ENCODE measurements at places on chromosomes 7 and 10. TPM values are rescaled to one million over a fixed set of nuclear protein-coding genes. Genes with fewer than 3 reads are reported as not detected.

GRCh38 chr7:25305831-25306230 lies 77.5 kb upstream of the NPVF start:
- DNase-seq, result no peak

DNA sequence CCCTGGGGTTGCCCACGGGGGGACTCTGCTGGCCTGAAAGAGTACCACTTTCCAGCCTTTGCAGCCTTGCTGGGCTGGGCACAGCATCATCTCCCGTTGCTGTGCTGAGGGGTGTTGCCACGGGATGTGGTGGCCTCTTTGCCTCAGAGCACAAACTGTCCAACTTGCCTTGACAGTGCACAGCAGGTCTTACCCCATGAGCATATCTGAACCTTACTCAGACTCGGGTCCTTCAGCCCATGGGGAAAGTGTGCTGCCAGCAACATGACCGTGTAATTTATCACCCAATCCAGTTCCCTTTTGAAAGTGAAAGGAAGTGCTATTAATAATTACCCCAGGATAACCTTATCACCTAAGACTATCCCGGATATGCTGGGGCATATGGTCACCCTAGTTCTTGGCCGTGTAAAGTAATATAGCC lies 46.8 kb downstream of the TBXAS1 start:
- no peak for DNase-seq

Gene SPDYE1
- not detected for total RNA-seq

Gene OR6V1
- not detected for total RNA-seq

GRCh38 chr10:111873621-111874135 lies 309.9 kb downstream of the GPAM start:
- no peak for DNase-seq

DNA sequence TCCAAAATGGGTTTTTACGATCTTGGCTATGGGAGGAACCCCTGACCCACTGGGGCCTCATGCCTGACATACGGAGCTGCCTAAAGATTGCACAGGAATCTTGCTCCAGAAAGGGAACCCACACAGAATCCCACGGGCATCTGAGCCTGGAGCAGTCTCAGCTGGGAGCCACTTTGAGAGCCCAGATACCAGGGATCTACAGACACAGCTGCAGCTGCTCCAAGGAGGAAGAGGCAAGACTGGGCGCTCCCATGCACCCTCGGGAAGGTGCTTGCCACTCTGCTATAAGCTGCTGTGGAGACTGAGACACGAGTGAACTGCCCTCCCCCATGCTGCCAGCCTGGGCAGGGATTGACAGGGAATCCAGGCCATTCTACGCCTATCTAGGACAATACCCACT lies 202.5 kb downstream of the REEP3 start:
- no peak for DNase-seq

Gene PDE6C
- total RNA-seq, result not detected

GRCh38 chr10:117137911-117138642 lies at the start of gene VAX1:
Gene VAX1, minus strand, starts transcription at chr10:117138270. Its CDS starts 214 bp downstream, at chr10:117138056.
- DNase-seq, result no peak

- no peak for DNase-seq
Observed at GRCh38 chr7:2108501-2109250, 124.1 kb downstream of the MAD1L1 start.

DNA sequence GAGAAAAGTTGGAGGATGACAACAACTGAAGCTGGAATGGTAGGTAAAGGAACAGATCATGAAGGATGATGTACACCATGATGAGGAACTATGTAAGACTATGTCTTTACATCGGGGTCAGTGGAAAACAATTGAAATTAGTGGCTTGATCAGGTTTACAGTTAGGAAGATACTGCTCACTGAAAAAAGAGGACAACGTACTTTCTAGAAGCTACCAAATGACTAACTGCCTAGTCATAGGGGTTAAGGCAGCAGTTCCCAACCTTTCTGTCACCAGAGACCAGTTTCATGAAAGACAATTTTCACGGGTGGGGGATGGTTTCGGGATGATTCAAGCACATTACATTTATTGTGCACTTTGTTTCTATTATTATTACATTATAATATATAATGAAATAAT lies 91.6 kb upstream of the ANKRD1 start:
- DNase-seq, result no peak

DNA sequence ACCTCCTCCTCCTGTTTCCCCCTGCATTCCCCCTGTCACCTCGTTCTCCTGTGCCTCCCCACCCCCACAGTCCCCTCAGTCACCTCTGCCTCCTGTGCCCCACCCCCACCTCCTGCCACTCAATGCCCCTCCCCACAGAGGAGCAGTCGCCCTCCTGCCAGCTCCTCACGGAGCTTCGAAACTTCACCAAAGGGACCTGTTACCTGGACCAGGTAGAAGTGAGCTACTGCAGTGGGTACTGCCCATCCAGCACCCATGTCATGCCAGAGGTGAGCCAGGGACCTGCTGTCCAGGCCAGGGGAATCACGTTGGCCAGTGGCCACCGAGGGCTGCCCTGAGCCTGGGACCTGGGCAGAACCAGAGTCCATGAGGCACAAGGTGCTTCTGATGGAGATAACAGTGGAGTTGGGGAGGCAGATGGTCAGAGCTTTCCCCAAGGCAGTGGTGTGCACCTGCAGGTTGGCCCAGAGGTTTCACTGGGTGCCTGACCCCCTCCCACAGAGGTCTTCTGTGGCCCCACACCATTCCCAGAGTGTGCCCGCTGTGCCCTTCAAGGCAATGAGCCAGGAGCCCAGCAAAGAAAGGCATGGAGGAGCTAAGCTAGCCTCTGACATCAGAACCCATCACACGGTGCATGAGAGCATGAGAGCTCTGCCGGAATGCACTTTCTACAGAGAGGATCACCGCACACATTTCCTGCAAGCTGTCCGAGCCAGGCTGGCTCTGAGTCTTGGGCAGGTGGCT lies 7.0 kb upstream of the ZNF862 start:
- DNase-seq, result no peak

DNA sequence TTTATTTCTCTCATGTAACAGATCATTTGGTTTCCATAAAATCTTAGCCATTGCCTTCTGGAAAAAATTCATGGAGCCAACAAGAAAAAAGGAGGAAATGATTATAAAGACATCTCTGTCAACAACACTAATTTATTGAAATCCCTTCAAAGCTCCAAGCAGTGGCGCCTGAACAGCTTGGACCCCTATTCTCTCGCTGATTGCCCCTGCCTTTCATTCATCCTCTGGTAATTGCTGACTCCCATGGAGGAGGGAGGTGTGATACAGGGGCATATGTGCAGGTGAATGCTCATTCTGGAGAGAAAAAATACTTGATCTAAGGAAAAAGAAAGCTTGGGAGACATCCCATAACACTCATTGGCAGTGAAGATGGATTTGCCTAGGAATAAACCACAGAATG lies 345.5 kb downstream of the FGFR2 start:
- no peak for DNase-seq

DNA sequence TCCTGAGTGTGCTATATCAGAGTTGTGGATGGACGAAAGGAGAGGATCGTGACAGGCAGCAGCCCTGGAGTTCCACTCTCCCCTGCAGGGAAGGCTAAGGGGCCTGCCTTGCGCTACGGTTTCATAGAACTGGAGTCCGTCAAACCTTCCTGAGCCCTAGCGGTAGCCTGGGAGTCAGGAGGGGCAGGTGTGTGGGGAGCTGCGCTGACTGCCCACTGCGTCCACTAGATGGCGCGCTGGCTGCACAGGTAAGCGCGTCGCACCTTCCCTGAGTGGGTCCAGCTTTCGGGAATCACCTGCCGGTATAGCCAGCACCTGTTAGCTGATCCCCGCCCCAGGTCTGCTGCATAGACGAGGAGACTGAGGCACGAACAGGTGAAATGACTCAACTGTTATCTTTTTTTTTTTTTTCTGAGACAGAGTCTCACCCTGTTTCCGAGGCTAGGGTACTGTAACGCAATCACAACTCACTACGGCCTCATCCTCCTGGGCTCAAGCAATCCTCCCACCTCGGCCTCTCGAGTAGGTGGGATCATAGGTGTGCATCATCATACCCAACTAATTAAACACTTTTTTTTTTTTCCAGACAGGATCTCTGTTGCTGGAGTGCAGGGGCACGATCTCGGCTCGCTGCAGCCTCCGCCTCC lies 20.2 kb upstream of the BAIAP2L1 start:
- no peak for DNase-seq

DNA sequence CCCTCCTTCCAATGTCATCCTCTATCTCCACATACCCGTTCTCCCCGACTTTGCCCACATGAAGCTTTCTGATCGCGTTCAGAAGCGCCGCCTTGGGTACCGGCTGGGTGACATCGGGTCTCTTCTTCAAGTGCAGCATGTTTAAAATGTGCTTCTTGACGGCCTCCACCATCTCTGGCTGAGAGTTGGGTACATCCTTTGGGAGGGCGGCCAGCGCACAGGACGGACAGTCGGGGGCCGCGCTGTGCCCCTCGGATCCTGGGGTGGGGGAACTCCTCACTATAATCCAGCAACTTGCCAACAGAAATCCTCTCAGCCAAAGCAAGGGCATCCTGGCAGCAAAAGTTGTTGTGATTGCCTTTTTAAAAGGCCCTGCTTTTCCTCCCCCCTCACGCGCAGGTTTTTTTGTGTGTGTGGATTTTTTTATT lies 2.8 kb downstream of the INHBA start:
- no peak for DNase-seq

Gene TTYH3
- total RNA-seq, result 24.1 TPM

Gene NEUROD6
- not detected for total RNA-seq

- DNase-seq, result no peak
Observed at GRCh38 chr7:136194878-136195277, 217.7 kb upstream of the MTPN start.

DNA sequence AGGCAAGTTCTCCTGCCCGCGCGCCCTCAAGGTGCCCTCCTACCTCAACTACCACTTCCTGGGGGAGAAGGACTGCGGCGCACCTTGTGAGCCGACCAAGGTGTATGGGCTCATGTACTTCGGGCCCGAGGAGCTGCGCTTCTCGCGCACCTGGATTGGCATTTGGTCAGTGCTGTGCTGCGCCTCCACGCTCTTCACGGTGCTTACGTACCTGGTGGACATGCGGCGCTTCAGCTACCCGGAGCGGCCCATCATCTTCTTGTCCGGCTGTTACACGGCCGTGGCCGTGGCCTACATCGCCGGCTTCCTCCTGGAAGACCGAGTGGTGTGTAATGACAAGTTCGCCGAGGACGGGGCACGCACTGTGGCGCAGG lies 1.4 kb downstream of the FZD1 start:
- DNase-seq, result no peak

DNA sequence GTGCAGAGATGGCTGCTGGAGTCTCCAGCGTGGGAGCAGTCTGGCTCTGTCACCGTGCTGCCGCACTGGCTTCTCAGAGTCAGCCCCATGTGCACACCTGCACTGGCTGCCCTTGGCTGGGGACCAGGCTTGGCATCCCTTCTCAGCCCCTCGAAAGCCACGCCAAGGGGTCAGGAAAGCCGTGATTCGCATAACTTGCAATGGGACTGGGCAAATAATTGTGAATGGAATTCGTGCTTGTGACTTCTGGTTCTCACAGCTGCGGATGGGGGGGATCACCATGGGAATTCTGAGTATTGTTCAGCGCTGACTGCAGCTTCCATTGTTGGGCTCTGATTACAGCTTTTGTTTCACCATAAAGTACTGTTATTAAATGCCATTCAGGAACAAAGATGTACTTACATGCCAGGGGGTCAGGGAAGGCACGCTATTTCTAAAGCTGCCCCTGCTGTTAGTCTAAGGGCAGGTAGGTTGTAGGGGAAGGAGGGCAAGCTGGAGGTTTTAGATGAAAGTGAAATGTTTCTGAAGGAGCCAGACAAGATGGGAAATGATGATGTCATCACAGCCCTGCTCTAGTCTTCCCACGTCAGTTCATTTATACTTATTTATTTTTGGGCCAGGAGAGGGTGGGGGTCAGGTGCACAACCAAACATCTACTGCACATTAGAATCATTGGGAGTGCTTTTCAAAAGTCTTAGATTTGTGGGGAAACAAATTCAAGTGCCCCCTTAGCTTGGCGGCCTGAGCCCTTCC lies 5.8 kb upstream of the PLEKHA1 start:
- DNase-seq, result no peak

DNA sequence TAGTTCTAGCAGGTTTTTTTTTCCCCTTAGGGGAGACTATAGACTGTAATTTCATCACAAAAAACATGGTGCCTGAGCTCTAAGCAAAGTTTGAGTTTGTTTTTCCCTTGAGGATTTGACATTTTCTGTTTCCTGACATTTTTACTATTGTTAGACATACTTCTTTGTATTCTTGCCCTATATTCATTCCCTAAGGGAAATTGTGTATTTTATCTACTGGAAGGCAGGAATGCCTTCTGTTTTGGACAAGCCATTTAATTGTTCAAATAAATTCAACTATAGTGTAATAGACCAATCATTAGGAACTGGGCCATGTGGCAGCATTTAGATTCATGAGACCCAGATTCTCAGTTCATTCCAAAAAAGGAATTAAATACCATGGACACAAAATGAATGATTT lies 335.0 kb downstream of the EXOC4 start:
- DNase-seq, result no peak

GRCh38 chr7:44308596-44309270 lies 16.7 kb downstream of the CAMK2B start:
- peak; percentile 59 for DNase-seq

DNA sequence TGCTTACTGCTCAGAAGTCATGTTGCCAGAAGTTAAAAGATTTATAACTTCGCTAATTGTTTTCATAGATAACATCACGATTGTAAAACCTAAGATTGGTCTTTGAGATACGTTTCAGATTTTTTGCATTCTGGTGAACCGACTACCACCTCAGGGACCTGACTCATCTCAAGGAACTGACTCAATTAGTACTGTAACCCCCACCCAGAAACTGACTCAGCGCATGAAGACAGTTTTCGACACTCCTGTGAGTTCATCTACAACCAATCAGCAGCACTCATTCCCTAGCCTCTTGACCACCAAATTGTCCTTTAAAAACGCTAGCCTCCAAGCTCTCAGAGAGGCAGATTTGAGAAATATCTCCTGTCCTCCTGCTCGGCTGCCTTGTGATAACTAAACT lies 72.3 kb downstream of the ELMO1 start:
- DNase-seq, result no peak

DNA sequence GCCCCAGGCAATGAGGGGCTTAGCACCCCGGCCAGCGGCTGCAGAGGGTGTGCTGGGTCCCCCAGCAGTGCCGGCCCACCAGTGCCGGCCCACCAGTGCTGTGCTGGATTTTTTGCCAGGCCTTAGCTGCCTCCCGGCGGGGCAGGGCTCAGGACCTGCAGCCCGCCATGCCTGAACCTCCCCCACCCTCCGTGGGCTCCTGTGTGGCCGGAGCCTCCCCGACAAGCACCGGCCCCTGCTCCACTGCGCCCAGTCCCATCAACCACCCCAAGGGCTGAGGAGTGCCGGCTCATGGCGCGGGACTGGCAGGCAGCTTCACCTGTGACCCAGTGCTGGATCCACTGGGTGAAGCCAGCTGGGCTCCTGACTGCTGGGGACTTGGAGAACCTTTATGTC lies 3.5 kb upstream of the ACSL5 start:
- no peak for DNase-seq

GRCh38 chr10:37854626-37855025 lies 2.8 kb downstream of the ZNF248 start:
- DNase-seq, result no peak

GRCh38 chr10:114821915-114822443 lies 399 bp downstream of the FHIP2A start:
- DNase-seq, result no peak

DNA sequence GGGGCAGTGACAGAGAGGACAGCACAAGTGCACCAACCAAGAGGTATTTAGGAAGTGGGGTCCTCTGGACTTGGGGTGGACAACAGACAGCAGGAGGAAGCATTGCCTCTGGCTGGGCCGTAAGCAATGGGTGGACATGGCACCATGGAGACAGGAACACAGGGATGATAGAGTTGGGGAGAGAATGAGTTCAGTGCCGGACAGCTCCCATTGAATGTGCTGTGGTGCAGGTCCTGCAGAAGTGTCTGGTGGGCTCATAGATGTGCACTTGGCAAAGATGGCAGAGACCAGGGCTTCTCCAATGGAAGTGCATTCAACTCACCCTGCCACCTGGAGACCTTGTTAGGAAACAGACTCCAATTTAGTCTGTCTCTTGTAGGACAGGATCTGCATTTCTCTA lies 341.5 kb upstream of the ZMIZ1 start:
- DNase-seq, result no peak

All from suprapubic skin (tissue), 4 donors.